ENCODE measurements at places on chromosomes 3 and 15.
A peak's percentile ranks its signal among the peaks of the same experiment; 100 is the strongest.

DNA sequence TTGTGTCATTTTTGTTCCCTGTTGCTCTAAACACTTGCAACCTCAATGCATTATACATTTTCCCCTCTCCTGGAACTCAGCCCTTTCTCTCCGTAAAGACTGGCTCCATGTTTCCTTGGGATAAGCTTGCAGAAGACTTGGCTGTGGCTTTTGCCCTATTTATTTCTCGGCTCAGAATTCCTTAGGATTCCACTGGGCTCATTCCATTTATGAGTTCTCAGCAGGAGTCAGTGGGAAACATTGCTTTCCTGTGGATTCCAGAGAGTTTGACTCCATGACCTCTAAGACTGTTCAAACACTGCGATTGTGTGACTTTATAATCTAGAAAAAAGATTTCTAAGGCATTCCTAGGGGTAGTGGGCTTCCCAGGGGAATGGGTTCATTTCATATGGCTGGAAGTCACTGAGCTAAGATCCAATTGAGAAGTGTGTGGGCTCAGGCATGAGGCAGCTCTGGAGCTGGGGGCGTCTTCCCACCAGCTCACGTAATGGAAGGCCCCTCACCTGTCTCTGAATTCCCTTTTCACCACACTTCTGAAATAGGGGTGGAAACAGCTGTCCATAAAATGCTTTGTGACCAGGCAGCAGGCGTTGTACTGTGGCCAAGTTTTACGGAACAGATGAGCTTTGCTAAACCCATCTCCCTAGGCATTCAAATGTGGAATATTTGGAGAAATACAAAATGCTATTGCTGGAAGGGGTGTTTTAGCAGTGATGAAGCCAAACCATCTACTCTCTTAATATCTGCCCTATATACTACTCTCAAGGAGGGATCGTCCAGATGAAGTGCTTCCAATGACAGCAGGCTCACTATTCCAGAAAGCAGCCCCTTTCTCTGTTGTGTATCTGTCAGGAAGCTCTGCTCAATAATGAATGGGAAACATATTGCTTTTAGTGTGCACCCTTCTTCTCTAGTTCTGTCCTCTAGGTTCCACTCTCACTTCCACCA is 91.8 kb upstream of the BCL6 start:
- no peak for DNase-seq

DNA sequence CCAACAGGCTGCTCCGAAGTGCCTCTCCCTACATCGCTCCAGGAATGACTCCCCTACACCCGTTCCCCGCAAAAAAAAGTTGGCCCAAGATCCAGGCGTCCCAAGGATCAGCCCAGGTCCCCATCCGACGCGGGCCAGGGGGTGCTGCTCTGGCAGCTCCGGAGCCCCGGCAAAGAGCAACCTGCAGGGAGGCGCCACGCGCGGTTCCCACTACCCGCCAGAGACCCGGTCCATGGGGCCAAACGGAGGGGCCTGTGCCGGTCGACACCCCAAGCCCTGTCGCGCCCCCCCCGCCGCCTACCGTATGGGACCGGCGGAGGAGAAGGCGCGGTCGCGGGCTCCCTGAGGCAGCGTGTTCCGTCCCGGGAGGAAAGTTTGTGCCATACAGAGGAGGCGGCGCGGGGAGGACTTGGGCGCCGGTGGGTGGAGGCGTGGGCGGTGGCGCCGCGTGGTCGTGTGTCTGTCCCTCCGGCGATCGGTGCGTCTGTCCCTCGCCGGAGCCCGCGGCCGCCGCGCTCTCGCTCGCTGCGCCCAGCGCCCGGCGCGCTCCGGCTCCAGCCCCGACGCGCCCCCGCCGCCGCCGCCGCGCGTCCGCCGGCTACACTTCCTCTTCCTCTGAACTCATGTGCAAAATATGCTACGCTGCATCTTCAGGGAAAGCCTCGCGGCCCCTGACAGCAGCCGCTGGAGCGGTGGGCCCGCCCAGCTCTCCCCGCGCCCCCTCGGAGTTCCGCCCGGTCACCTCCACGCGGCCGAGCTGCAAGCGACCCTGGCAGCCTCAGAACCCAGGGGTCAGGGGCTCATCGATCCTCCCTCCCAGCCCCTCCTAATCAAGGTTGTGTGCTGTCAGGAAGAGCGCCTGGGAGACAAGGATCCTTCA is at the start of gene RFTN1:
Gene RFTN1 (minus strand): TSS at position 559 of the 880 bp plus-strand sequence. CDS start 19,830 bp downstream, outside the sequence.
- peak; percentile 56 for DNase-seq

- DNase-seq, result no peak
Observed at GRCh38 chr3:179942553-179943075, 94.1 kb downstream of the PEX5L start.

DNA sequence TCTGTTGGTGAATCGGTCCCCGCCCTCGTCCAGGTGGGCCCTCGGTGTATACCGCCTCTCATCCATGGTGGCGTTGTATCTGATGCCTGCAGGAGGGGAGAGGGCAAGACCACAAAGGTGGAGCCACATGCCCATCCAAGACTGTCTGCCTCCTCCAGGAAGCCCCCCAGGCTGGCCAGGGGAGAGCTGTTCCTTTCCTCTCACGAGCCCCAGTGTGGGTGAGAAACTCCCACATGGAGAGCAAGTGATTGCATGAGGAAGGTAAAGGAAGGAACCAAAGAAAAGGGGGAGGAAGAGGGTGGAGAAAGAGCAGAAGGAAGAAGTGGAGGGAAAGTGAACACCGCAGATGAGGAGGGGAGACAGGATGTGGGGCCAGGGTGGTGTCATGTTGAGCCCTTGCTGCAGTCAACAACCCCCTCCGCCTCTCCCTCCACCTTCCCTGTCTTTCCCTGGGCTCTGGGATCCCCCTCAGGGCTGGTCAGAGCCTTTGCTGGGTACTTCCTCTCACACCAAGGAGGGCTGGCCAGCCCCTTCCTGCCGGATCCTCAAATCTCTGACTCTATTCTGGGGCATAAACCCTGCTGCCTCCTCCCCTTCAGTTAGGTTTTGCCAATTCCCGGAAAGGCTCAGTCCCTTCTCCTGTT is 49.3 kb downstream of the FEM1B start:
- DNase-seq, result no peak

DNA sequence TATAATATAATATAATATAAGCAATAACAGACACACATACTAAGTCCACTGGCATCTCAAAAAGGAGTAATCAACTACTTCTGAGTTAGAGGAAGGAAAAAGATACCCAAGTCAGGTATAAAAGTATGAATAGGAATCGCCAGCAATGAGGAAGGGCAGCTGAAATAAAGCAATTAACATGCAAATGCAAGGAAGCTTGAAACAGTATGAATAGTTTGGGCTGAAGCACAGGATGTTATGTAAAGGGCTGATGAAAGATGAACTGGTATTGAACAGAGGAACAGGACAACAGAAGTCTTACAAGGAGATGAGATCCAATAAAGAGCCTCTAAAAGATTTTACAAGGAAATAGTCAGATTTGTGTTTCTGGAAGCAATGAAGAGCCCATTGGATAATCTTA is 7.1 kb downstream of the COPS2 start:
- no peak for DNase-seq

- no peak for DNase-seq
Observed at GRCh38 chr3:81841540-81841939, 80.1 kb upstream of the GBE1 start.

DNA sequence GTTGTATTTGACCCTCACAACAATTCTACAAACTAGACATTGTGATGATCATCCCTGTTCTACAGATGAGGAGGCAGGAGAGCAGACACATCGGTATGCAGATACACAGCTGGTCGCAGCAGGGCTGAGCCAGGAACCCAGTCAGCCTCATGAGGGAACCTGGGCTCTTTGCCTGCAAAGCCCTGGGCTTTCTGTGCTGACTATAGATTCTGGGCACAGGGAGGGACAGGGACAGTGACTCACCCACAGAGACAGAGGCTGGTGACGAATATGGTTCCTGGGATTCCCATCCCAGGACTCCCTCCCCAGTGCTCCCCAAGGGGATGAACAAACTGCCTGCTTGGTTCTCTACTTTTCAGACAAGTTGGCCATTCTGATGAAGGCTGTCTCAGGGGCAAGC is 3.8 kb upstream of the CAMP start:
- DNase-seq, result no peak

DNA sequence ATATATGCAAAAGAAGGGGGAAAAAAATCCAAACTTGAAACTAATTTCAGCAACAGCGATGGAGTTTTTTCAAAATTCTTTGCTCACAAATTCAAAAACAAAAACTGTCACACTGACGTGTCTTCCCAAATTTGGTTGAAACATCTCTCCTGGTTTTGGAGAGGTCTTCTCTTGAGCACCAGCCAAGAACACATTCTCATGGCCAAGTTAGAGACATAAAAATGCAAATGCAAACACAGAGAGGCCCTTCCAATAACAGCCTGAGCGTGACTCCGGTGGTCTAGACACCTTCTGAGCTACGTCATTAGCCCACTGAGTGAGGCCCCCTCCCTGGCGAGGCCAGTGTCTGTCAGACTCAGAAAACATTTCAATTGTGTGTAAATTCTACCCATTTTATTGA is 436.0 kb upstream of the PROK2 start:
- no peak for DNase-seq

DNA sequence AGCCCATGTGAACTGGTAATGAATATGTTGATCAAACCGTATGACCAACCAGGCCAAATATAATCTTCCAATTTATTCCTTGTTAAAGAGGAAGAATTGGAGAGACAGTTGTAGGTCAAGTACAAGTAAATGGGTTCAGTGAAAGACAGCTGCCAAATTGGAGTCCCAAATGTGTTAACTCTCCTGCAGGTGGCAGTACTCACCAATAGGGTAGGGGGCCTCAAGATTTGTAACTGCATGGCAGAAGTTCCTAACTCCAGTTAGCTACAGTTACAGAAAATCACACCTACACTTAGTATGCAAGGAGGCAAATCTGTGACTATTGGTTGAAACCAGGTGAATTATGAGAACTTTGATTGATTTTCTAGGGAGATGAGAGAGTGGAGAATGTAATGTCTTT is 278.0 kb downstream of the ZBBX start:
- DNase-seq, result no peak
